CD4-positive, alpha-beta T cell treated with Interleukin-12 subunit alpha and Interleukin-12 subunit beta, for 1 hour (primary cell): ENCODE measurements at places on chromosomes 7 and 10.

DNA sequence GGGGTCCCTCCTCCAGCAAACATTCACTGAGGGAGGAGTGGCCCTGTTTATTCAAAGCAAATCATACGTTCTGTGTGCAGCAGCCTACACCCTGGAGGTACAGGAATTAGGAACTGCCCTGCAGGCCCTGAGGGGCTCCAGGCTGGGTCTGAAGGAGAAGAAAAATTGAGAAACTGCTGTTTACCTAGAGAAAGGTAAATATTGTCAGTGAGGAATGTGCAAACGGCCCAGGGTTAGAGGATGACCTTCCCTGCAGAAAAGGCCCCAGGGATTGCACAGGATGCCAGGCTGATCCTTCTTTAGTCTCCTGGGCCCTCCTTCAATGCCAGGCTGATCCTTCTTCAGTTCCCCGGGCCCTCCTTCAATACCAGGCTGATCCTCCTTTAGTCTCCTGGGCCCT lies 5.7 kb downstream of the CALML5 start:
- DNase-seq = no peak

DNA sequence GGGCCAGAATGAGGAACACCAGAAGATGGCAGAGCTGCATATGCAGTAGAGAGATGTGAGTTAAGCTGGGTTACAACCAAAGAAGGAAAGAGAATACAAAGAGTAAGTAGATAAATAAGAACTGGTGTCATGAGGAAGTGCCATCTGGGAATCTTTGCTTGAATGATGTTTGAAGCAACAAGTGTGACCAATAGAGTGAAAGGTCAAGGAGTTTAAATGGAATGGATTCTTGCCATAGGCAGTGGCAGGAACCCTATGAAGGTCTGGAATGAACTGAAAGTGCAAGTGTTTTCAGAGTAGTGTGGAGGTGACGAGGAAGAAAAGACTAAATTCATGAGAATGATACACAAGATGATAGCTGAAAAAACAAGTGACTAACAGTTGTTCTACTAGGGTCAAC lies 21.6 kb downstream of the MEST start:
- DNase-seq = no peak

- no peak for DNase-seq
Measured at GRCh38 chr7:31933481-31933880, 136.7 kb downstream of the PDE1C start.

DNA sequence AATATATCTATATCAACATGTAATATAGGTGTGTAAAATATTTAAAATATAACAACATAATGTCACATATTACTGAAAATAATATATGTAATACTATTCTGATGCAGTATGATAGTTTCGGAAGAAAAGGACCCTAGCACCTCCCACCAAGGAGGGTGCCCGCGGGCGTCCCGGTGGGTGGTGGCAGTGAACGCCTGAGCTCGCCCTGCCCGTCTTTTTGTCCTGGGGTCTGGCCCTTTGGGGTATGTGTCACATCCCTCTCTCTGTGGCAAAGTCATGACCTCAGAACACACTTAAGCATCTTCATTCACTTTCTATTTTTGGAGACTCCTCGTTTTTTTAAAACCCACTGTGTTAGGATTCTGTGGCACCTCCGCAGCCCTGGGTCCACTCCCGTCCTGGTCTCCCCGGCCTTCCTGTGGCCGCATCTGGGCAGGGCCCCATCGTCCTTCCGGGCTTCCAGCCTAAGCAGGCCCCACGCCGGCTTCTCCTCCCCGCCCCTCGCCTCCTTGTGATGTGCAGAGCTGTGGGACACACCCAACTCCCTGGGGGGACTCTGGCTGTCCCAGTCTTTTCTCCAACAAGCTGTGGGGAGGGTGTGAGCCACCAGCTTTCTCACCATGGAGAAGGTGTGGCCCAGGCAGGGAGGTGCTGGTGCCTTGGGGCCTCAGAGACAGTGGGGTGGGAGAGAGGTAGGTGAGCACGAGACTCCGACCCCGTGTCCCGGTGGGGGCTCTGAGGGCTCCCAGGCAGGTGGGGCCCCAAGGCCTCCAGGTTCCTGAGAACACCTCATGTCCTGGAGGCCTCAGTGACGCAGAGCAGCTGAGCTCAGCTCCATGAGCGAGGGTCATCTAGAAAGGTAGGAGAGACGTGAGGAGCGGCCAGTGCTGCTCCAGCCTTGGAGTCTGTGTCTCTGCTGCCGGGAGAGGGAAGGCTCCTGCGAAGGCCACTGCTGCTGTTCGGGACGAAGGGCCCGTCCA lies 16.5 kb downstream of the PWWP2B start:
- DNase-seq = no peak

GRCh38 chr10:33334805-33335550 lies 511 bp upstream of the NRP1 start:
- DNase-seq = no peak
